ENCODE measurements at places on chromosomes 11 and 22.

GRCh38 chr11:31397239-31397834 lies 27.7 kb downstream of the DNAJC24 start:
- no peak for DNase-seq

DNA sequence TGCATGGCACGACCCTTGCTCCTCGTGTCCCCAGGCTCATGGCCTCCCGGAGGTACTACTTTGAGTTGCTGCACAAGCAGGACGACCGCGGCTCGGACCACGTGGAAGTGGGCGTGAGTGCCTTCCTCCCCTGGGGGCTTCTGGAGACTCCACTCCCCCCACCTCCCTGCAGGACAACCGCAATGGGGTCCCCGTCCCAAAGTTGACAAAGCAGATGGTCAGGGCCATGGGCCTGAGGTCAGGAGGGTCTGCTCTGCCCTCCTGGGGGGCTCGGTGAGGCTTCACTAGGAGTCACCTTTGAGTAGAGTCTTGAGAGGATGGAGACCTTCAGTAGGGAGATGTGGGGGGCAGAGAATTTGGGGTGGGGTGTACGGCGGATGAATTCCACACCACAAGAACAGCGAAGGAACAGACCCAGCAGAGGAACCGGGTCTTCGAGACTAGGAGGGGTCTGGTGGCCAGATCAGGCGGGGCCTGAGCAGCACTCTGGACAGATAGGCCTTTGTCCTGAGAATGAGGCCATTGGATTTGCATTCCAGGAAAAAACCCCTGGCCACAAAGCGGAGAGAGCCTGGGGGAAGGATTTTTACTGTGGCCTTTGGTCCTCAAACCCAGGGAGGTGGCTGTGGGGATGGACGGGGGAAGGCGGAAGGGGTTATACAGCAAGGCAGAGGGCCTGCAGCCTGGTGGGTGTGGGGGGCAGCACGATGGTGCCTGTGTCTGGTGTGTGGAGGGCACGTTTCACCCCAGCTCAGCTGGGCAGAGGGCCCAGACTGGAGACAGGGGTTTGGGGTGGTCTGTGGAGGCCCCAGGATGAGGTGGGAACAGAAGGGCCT lies 4.6 kb downstream of the B4GALNT4 start:
- DNase-seq: no peak

- DNase-seq: no peak
These were observed 666.5 kb downstream of the NTM start for GRCh38 chr11:132036746-132037466.

GRCh38 chr11:100631316-100631715 lies 55.8 kb upstream of the ARHGAP42 start:
- no peak for DNase-seq

GRCh38 chr11:97965849-97966646 lies 1054.7 kb upstream of the CNTN5 start:
- DNase-seq: no peak

All from activated CD4-positive, alpha-beta memory T cell treated with anti-CD3 and anti-CD28 coated beads, Interleukin-2, amount 10 ng/mL, durations not matched to agents 7 days and 5 days (primary cell).